Progenitor cell of endocrine pancreas (in vitro differentiated cells): ENCODE measurements at places on chromosomes 6 and 20. TPM values are rescaled to one million over a fixed set of nuclear protein-coding genes. Genes with fewer than 3 reads are reported as not detected.

GRCh38 chr6:11246722-11247121 is 14.3 kb upstream of the NEDD9 start:
- no peaks in the 10 kb centered on the region for H3K36me3 ChIP-seq
- no peak overlapping the region for H3K27ac ChIP-seq
- no peak for DNase-seq
- no peak overlapping the region for H3K4me3 ChIP-seq
- H3K27me3 ChIP-seq: peaks cover 6% of the 10 kb centered on the region

DNA sequence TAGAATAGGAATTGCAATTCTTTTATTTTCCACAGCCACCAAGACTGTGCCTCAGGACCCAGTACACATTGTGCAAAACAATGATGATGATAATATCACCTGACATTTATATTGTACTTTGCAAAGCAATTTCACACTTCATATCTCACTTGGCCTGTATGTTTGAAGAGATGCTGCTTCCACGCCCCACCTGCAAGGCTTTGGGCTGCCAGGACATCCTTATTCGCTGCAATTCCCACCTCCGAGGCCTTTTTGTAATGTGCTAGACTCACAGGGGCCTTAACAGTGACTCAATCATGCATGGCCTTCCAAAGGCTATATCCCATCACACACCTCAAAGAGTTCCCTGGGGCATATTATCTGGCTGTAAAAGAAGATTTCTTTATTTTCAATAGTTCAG is 200.9 kb downstream of the MYLK4 start:
- no peaks in the 10 kb centered on the region for H3K27me3 ChIP-seq
- H3K4me3 ChIP-seq: no peak overlapping the region
- no peak overlapping the region for H3K27ac ChIP-seq

- no peak overlapping the region for H3K4me3 ChIP-seq
- H3K27ac ChIP-seq: no peak overlapping the region
- no peak for DNase-seq
- H3K36me3 ChIP-seq: no peaks in the 10 kb centered on the region
- H3K4me1 ChIP-seq: no peaks in the 10 kb centered on the region
These were observed 149.6 kb downstream of the CDH26 start for GRCh38 chr20:60107621-60108390.

- no peak overlapping the region for H3K27ac ChIP-seq
- H3K4me1 ChIP-seq: peaks cover 16% of the 10 kb centered on the region
- no peak overlapping the region for H3K4me3 ChIP-seq
- DNase-seq: no peak
- H3K36me3 ChIP-seq: peaks cover 9% of the 10 kb centered on the region
These were observed 19.1 kb downstream of the TRAF3IP2 start for GRCh38 chr6:111586554-111586953.

- no peak overlapping the region for H3K27ac ChIP-seq
- no peaks in the 10 kb centered on the region for H3K4me1 ChIP-seq
These were observed 622.3 kb upstream of the ARID1B start for GRCh38 chr6:156154896-156155295.

- DNase-seq: no peak
- peaks cover 5% of the 10 kb centered on the region for H3K27me3 ChIP-seq
- H3K4me3 ChIP-seq: no peak overlapping the region
- no peaks in the 10 kb centered on the region for H3K4me1 ChIP-seq
- no peaks in the 10 kb centered on the region for H3K36me3 ChIP-seq
- no peak overlapping the region for H3K27ac ChIP-seq
These were observed 83.9 kb downstream of the BANF2 start for GRCh38 chr20:17783671-17784070.

GRCh38 chr6:98627129-98627775 is 207.1 kb upstream of the POU3F2 start:
- no peak overlapping the region for H3K27ac ChIP-seq
- no peak for DNase-seq
- H3K4me1 ChIP-seq: peaks cover 3% of the 10 kb centered on the region
- no peaks in the 10 kb centered on the region for H3K27me3 ChIP-seq
- H3K4me3 ChIP-seq: no peak overlapping the region
- H3K36me3 ChIP-seq: no peaks in the 10 kb centered on the region

GRCh38 chr6:131828080-131828479 is 20.3 kb downstream of the ENPP1 start:
- DNase-seq: no peak
- peaks cover 4% of the 10 kb centered on the region for H3K4me1 ChIP-seq
- no peak overlapping the region for H3K4me3 ChIP-seq

The TUBB2A gene
- 31.9 and 37.1 TPM in 2 replicates for total RNA-seq
